ENCODE measurements at places on chromosomes 13 and 19.

GRCh38 chr19:18910801-18911436, 8.3 kb downstream of the COPE start:
- no peak for DNase-seq

GRCh38 chr13:72585254-72585653, 142.2 kb downstream of the MZT1 start:
- no peak for DNase-seq

- no peak for DNase-seq
Measured at GRCh38 chr19:34837262-34837661, 64.2 kb upstream of the ZNF599 start.

GRCh38 chr13:67964986-67965385, 734.9 kb upstream of the PCDH9 start:
- DNase-seq = no peak

GRCh38 chr13:28843639-28844038, 23.5 kb downstream of the MTUS2 start:
- DNase-seq = no peak

DNA sequence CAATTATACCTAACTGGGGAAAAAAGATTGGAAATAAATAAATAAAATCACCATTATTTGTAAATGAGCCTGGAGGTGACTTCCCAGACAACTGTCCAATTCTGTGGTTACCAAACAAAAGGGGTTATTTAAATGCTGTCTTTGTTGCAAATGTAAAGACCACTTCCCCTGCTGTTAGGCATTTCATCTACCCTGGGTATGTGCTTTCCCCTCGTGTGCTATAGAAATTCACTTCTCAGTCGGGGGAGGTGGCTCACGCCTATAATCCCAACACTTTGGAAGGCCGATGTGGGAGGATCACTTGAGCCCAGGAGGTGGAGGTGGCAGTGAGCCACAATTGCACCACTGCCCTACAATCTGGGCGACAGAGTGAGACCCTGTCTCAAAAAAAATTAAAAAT, 101.9 kb upstream of the AKAP11 start:
- DNase-seq = no peak

GRCh38 chr13:95677564-95678266, 776 bp downstream of the DNAJC3 start:
- no peak for DNase-seq

GRCh38 chr13:33205804-33206221, 79.7 kb downstream of the STARD13 start:
- DNase-seq = no peak

- DNase-seq = no peak
Measured at GRCh38 chr13:109899748-109900147, 113.4 kb upstream of the IRS2 start.

- no peak for DNase-seq
Measured at GRCh38 chr13:50468849-50469669, 374.4 kb downstream of the DLEU7 start.

- no peak for DNase-seq
Measured at GRCh38 chr13:84821261-84821660, 939.0 kb upstream of the SLITRK1 start.

- DNase-seq = no peak
Measured at GRCh38 chr13:114167426-114167825, 11.6 kb upstream of the CFAP97D2 start.

DNA sequence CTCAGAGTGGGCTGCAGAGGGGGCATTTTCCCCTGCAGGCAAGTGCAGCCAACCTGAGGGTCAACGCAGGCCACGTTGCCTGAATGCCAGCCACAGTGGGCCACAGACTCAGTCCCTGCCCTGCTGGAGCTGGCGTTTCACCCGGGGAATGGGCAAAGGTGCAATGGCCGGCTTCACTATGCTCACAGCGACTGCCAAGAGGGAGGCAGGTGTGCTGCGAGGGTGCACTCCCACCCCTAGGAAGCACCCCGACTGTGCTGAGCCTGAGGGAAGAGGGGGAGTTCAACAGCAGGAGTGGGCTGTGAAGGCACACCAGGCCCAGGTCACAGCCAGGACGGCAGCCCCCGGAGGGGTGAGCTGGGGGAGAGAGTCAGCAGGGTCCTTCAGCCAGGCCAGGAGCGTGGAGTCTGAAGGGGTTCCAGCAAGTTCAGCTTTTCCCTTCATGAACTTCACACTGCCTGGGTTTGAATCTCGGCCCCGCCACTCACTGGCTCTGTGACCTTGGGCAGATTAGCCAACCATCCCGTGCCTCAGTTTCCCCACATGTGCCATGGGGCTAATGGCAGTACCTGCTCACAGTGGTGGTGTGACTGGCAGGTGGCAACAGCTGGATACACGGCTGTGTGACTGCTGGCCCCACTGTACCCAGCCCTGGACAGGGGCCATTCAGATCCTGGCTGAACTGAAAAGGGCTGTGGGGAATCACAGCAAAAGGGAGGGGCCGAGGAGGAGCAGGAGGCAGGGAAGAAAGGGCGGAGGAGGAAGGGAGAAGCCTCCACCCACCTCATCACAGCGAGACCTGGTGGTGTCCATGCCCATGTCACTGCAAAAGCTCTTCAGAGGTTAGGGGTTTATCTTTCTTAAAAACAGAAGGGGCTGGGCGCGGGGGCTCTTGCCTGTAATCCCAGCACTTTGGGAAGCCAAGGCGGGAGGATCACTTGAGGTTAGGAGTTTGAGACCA, 7.6 kb downstream of the TRAPPC6A start:
- no peak for DNase-seq

DNA sequence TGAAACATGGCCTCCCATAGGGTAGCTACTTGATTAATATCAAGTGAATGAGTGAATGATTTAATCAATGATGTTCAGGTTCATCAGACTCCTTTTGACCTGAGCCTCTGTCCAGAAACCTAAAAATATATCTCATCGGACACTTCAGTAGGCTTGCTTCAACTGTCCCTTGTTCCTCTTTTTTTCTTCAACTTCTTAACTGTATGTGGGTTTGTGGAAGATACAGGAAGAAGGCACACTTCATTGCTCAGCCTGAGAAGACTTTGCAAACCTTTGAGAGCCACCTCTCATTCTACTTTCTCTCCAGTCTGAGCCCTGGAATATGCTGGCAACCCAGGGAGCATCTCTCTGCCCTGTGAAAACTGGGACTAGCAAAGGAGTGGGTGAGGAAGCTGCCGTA, 557.0 kb downstream of the FGF9 start:
- no peak for DNase-seq

- DNase-seq = no peak
Measured at GRCh38 chr13:35843272-35843671, 287.9 kb downstream of the DCLK1 start.

- no peak for DNase-seq
Measured at GRCh38 chr13:110070511-110071120, 236.3 kb downstream of the COL4A1 start.

DNA sequence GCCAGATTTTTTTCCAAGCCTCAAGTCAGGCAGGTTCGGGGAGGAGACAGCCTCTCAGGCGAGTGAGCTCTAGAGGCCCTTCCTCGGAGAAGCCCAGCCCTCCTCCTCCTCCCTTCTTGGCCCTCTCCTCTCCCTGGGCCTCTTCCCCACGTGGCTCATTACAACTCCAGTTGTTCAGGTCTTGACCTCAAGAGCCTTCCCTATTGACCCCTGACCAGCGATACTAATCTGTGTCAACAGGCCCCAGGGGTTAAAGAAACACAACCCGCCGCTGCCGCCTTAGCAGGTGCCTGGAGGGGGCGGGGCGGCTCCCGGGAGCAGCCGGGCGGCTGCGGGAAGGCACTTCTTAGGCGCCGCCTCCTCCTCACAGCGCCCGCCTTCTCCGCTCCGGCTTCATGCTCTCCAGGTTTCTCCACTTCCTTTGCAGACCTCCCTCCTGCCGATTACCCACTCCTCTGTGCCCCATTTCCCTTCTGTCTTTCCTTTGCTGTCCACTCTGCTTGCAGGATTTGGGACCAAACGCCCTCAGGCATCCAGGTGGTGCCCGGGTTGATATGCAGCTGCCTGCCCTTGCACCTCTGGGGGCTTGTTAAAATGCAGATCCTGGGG, 51.0 kb downstream of the LYL1 start:
- DNase-seq = no peak

GRCh38 chr13:46559272-46559805, 6.4 kb downstream of the LRCH1 start:
- DNase-seq = no peak

DNA sequence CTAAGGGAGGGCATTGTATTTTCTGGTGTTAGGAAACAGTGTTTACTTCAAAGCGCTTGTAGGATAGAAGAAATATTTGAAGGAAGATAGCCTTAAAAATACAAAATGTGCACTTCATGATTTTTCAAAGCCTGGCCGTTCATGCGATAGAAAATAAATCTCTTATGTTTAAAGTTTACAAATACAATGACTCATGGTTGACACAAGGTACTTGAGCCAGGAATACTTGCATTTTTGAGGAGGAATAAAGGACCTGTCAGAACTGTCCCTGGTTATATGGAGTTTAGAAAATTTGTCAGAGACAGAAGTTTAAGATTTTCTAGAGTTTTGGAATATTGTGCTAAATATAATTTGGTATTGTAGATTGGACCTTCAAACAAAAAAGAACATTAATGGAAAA, 1223.2 kb upstream of the SLC10A2 start:
- DNase-seq = no peak

DNA sequence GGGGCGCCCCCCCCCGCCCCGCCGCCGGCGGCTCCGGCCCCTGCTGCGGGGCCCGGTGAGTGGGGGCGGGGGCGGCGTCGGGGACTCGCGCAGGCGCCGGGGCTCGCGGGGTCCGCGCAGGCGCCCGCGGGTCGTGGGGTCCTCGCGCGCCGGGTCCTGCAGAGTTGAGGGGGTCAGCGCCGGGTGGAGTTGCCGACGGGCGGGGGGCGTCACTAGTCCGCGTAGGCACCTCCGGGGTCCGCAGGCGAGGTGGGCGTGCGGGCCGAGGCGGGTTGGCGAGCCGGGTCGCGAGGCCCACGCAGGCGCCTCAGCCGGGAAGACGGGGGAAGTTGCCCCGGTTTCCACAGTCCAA, 365 bp downstream of the PPP6R1 start:
- peak; percentile 45 for DNase-seq

DNA sequence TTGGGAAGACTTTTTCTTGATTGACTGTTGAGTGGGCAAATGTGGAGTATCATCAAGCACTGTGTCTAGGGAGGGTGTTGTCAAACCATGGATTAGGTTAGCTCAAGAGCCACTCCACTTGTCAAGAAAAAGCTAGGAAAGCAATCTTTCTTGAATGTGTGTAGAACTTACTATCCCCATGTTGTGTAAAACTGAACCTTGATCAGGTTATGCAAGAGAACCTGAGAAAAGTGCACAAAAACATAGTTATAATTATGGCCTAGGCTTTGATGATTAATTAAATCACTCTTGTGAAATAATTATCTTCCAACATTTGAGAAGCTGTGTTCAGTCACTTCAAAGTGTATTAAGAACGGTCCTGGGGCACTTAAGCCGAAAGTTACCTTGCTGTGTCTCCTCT, 238.2 kb upstream of the OBI1 start:
- no peak for DNase-seq

- no peak for DNase-seq
Measured at GRCh38 chr19:9906475-9907087, 29.7 kb downstream of the OLFM2 start.
